Natural killer cell treated with Interleukin-12 subunit alpha and Interleukin-12 subunit beta and Interleukin-15 and Interleukin-18, amount 100 ng/mL, for 72 hours (primary cell): ENCODE measurements at places on chromosomes 6 and 20. TPM values are rescaled to one million over a fixed set of nuclear protein-coding genes. Genes with fewer than 3 reads are reported as not detected.

GRCh38 chr20:61958773-61959700 is 106.6 kb downstream of the TAF4 start:
- no peak overlapping the region for H3K27ac ChIP-seq
- no peaks in the 10 kb centered on the region for H3K36me3 ChIP-seq
- H3K4me1 ChIP-seq: no peaks in the 10 kb centered on the region
- peaks cover 20% of the 10 kb centered on the region for H3K27me3 ChIP-seq

- no peaks in the 10 kb centered on the region for H3K36me3 ChIP-seq
- H3K4me1 ChIP-seq: peaks cover 9% of the 10 kb centered on the region
These were observed 104.8 kb upstream of the KCNG1 start for GRCh38 chr20:51127713-51128112.

GRCh38 chr6:168343239-168344150 is 23.9 kb upstream of the DACT2 start:
- H3K36me3 ChIP-seq: no peaks in the 10 kb centered on the region
- peaks cover 12% of the 10 kb centered on the region for H3K4me1 ChIP-seq
- no peak overlapping the region for H3K4me3 ChIP-seq
- H3K27ac ChIP-seq: no peak overlapping the region
- H3K27me3 ChIP-seq: no peaks in the 10 kb centered on the region
- no peak for DNase-seq

DNA sequence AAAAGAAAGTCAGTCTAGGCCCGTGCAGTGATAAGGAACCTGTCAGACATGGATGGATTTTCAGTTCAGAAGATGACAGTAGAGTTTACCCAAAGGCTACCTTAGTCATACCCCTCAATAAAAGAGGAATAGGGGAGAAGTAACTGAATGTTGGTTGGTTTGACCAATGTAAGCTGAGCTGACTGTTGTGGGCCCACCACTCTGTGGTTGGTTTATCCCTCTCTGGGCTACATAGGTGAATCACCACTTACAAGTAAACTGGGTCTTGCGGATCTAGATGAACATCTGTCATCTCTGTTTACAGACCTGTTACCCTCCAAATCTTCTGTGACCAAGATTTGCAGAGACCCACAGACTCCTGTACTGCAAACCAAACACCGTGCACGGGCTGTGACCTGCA is 37.2 kb upstream of the MYLK2 start:
- H3K27ac ChIP-seq: no peak overlapping the region
- no peaks in the 10 kb centered on the region for H3K4me1 ChIP-seq
- DNase-seq: no peak
- peaks cover 23% of the 10 kb centered on the region for H3K36me3 ChIP-seq

- H3K4me1 ChIP-seq: peaks cover 5% of the 10 kb centered on the region
- no peak for DNase-seq
- H3K4me3 ChIP-seq: no peak overlapping the region
- H3K27me3 ChIP-seq: no peaks in the 10 kb centered on the region
- peaks cover 44% of the 10 kb centered on the region for H3K36me3 ChIP-seq
These were observed 14.0 kb downstream of the SNRNP48 start for GRCh38 chr6:7604003-7604402.

GRCh38 chr20:63534427-63534830 is 2.7 kb downstream of the PTK6 start:
- H3K27me3 ChIP-seq: peaks cover 4% of the 10 kb centered on the region
- no peaks in the 10 kb centered on the region for H3K36me3 ChIP-seq
- H3K4me1 ChIP-seq: peaks cover 16% of the 10 kb centered on the region
- no peak overlapping the region for H3K27ac ChIP-seq
- DNase-seq: peak; percentile 59
- no peak overlapping the region for H3K4me3 ChIP-seq

DNA sequence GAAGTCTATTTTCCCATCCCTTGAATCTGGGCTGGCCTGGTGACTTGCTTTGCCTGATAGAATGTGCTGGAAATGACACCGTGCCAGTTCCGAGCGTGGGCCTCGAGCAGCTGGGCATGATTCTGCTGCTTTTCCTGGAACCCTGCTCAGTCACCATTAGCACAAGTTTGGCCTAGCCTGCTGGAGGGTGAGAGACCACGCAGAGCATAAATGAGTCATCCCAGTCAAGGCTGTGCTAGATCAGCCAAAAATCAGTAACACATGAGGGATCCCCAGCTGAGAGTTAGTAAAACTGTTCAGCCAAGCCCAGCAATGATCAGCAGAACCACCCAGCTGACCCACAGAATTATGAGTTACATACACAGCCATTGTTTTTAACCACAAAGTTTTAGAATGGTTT is 74.8 kb upstream of the TOP1 start:
- no peak overlapping the region for H3K27ac ChIP-seq
- no peak for DNase-seq
- peaks cover 8% of the 10 kb centered on the region for H3K4me1 ChIP-seq
- peaks cover 11% of the 10 kb centered on the region for H3K27me3 ChIP-seq
- peaks cover 6% of the 10 kb centered on the region for H3K36me3 ChIP-seq
- no peak overlapping the region for H3K4me3 ChIP-seq

- peaks cover 51% of the 10 kb centered on the region for H3K27me3 ChIP-seq
- H3K27ac ChIP-seq: no peak overlapping the region
- H3K4me3 ChIP-seq: no peak overlapping the region
These were observed 178.7 kb downstream of the TBXT start for GRCh38 chr6:165988757-165989456.

- H3K4me1 ChIP-seq: no peaks in the 10 kb centered on the region
- DNase-seq: no peak
These were observed 15.6 kb downstream of the CHRNA4 start for GRCh38 chr20:63345328-63346100.

DNA sequence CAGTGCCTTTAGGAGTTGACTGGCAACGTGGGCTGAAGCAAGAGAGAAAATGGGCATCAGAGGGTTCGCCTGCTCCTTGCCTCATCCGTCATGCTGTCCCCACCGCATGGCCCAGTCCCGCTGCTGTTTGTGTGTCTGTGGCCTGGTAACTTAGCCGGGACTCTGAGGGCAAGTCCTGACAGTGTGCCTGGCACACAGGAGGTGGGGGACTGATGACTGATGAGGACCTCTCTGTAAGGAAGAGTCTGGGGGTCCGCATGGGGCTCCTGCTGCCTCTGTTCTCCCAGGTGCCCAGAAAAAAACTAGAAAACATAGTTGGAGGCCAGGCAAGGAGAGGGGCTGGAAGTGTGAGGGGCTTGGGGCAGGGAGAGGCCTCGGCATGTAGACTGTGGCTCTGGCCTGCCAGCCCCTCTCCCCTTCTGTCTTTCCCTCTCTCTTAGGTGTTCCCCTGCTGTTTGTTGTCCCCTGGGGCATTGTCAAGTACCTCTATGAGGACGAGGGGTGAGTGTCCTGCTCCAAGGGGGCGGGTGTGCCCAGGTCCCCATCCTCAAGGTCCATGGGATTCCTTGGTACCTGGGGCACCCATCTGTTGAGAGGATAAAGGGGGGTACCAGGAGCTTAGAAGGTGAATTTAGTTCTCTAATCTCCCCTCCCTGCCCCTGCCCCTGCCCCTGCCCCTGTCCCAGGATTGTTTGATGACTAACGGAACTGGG is 29.5 kb downstream of the GLP1R start:
- H3K4me1 ChIP-seq: no peaks in the 10 kb centered on the region
- no peak overlapping the region for H3K27ac ChIP-seq
- no peak for DNase-seq

DNA sequence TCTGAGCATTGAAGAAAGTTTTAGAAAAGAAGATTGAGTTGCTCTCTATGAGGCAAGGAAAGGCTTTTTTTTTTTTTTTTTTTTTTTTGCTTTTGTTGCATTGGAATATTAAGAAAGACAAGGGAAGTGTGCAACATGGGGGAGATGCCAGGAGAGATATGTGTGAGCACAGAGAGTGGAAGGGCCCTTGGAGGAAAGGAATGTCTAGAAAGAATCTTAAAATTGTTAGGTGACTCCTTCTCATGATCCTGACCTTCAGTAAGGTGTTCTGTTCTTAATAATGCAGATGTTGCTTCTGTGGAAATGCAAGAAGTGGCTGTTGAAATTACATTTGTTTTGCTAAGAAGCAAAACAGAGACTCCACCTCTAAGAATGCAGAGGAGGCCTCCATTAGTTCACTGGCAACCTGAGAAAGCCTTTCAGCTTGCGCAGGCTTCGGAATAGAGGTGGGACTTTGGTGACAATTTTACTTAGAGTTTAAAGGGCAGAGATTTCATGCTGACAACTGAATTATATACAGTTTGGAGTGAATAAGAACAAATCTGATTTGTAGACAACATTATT is 118.0 kb upstream of the ASCC3 start:
- H3K36me3 ChIP-seq: no peaks in the 10 kb centered on the region
- no peaks in the 10 kb centered on the region for H3K27me3 ChIP-seq
- no peaks in the 10 kb centered on the region for H3K4me1 ChIP-seq
- H3K4me3 ChIP-seq: no peak overlapping the region

DNA sequence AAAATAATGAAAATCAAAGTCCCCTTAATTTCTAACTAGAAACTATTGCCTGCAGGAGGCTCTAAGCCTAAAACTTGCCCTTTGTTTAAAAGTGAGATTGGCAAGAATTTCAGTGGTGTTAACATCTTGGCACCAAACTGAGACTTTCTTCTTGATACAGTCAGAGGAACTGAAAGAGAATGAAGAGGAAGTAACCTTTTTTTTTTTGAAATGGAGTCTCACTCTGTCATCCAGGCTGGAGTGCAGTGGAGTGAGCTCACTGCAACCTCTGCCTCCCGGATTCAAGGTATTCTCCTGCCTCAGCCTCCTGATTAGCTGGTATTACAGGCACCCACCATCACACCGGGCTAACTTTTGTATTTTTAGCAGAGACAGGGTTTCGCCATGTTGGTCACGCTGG is 3.6 kb downstream of the DOP1A start:
- no peak for DNase-seq
- H3K4me1 ChIP-seq: peaks cover 18% of the 10 kb centered on the region
- H3K27ac ChIP-seq: no peak overlapping the region
- no peaks in the 10 kb centered on the region for H3K36me3 ChIP-seq
- H3K27me3 ChIP-seq: no peaks in the 10 kb centered on the region
- no peak overlapping the region for H3K4me3 ChIP-seq

GRCh38 chr20:35290186-35290886 is 1.9 kb downstream of the FAM83C start:
- no peak overlapping the region for H3K4me3 ChIP-seq
- no peak for DNase-seq
- no peaks in the 10 kb centered on the region for H3K27me3 ChIP-seq
- no peak overlapping the region for H3K27ac ChIP-seq
- H3K4me1 ChIP-seq: peaks cover 10% of the 10 kb centered on the region
- H3K36me3 ChIP-seq: no peaks in the 10 kb centered on the region

DNA sequence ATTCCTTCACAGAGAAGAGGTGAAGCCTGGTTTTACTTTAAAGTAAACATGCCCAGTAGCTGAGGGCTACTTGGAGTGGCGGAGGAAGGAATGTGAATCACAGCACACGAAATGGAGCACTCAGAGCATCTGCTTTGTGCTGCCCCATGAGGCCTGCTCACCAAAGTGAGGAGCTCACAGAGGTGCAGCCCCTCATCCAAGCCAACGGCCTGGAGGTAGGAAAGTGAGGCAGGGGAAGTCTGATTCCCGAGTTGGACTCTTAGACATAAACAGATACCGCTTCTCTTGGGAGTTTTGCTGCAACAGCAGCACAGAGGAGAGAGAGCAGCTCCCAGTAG is 3.6 kb downstream of the YTHDF1 start:
- DNase-seq: no peak
- peaks cover 53% of the 10 kb centered on the region for H3K4me1 ChIP-seq
- peaks cover 23% of the 10 kb centered on the region for H3K36me3 ChIP-seq
- H3K4me3 ChIP-seq: peak overlapping the region; percentile 41
- no peaks in the 10 kb centered on the region for H3K27me3 ChIP-seq

DNA sequence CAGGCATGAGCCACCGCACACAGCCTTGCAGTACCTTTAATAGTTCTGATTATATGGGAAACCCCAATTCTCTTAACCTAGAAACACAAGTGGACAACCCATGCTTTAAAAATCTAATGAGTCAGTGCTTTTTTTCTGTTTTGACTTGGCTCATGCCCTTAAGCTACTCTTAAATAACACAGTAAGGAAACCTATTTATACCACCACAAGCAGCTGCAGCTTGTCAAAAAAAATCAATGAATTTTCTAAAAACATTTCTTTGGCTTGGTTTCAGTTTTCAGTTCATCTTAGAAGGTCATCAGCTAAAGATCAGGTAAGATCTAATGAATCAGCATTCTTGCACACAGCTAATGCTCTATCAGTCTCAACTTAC is 124.1 kb upstream of the DST start:
- H3K4me3 ChIP-seq: no peak overlapping the region
- no peaks in the 10 kb centered on the region for H3K4me1 ChIP-seq
- H3K27me3 ChIP-seq: no peaks in the 10 kb centered on the region
- H3K36me3 ChIP-seq: no peaks in the 10 kb centered on the region
- DNase-seq: no peak

DNA sequence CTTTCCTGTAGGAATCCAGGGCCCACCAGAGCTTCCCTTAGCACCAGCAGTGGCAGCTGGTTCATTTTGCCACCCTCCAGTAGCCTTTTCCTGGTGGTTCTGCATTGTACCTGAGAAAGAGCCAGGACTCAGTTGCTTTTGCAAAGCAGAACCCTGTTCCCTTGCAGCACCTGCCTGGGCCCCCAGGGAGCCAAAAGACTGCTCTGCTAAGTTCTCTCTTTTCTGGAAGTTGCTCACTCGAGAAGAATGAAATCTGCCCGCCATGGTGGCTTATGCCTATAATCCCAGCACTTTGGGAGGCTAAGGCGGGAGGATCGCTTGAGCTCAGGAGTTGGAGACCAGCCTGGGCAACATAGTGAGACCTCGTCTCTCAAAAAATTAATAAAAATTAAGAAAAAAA is 24.0 kb downstream of the GHRH start:
- H3K4me3 ChIP-seq: no peak overlapping the region
- no peak for DNase-seq
- no peak overlapping the region for H3K27ac ChIP-seq
- no peaks in the 10 kb centered on the region for H3K4me1 ChIP-seq
- no peaks in the 10 kb centered on the region for H3K27me3 ChIP-seq

DNA sequence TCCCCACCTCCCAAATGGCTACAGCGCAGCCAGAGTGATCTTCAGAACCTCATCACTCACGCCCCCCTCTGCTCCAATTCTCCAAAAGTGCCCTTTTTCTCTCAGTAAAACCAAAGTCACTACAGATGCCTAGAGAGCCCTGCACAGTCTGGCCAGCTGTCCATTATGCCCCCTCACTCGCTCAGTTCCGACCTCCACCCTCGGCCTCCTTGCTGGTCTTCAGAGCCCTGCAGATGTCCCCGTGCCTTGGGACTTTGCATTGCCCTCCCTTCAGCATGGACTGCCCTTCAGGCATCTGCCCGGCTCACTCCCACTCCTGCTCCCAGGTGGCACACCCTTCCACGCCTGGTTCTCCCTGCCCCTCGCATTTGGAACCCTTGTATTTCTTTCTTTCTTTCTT is 1.1 kb upstream of the RAET1E start:
- H3K36me3 ChIP-seq: no peaks in the 10 kb centered on the region
- no peaks in the 10 kb centered on the region for H3K4me1 ChIP-seq
- H3K27me3 ChIP-seq: peaks cover 6% of the 10 kb centered on the region
- no peak overlapping the region for H3K4me3 ChIP-seq
- no peak for DNase-seq

- H3K27ac ChIP-seq: no peak overlapping the region
- no peaks in the 10 kb centered on the region for H3K4me1 ChIP-seq
- no peaks in the 10 kb centered on the region for H3K27me3 ChIP-seq
- H3K4me3 ChIP-seq: no peak overlapping the region
These were observed 891.3 kb downstream of the EYS start for GRCh38 chr6:64815718-64816117.

Gene CLVS2
- total RNA-seq: not detected

Gene FOXA2
- not detected for total RNA-seq

Gene FOXF2
- total RNA-seq: not detected

Gene BPIFB6
- not detected for total RNA-seq

Gene NCR2
- 1.0 TPM for total RNA-seq

Gene HRH3
- total RNA-seq: not detected
